Hematopoietic multipotent progenitor cell treated with erythropoietin and hydrocortisone succinate and interleukin-3 and kit ligand, for 4 days (in vitro differentiated cells): ENCODE measurements at places on chromosomes 6 and 20.

GRCh38 chr20:31835554-31835953 is 9.8 kb downstream of the FOXS1 start:
- DNase-seq = no peak

DNA sequence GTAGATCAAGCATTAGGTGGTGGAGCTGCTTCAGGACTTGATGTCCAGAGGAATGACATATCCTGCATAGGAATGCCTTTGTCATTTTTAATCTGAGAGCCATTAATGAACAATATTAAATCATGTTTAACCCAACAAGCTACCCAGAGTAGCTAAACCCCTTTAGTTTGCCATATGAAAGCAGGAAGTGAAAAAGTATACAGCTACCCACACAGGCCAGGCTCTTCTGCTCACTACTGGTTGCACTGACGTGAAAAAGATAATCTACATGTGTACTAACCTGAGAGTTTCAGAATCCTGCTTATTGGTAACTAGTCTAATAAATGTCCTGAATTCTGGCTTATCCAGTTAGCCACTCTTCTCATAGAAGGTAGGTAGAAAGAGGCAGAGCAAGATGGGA is 19.9 kb downstream of the GLYATL3 start:
- no peak for DNase-seq

- DNase-seq = peak; percentile 37
Observed at GRCh38 chr6:134177753-134178160, 125.3 kb upstream of the SLC2A12 start.

GRCh38 chr20:48201188-48201587 is 415.9 kb upstream of the SULF2 start:
- no peak for DNase-seq

GRCh38 chr6:21321076-21321475 is 272.5 kb upstream of the SOX4 start:
- DNase-seq = no peak

GRCh38 chr6:4412488-4412887 is 277.1 kb upstream of the ECI2 start:
- no peak for DNase-seq

DNA sequence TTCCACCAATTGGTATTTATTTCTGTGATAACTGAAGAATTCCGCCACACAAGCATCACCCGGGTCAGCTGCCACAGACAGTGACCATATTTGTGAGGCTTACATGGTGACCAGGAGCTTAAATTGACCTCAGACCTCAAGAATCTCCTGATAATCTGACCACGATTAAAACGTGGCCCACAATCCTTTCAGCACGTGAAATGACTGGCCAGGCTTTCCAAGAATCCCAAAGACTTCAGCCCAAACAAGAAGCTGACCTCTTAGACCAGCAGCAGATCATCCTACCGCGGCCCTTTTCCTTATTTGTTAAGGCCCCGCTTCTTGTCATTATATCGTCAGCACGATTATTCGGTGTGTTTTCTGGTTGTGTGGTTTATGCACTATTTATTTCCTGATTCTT is 45.6 kb upstream of the CD93 start:
- no peak for DNase-seq

GRCh38 chr20:45924391-45925261 is 9.9 kb upstream of the PCIF1 start:
- DNase-seq = no peak

DNA sequence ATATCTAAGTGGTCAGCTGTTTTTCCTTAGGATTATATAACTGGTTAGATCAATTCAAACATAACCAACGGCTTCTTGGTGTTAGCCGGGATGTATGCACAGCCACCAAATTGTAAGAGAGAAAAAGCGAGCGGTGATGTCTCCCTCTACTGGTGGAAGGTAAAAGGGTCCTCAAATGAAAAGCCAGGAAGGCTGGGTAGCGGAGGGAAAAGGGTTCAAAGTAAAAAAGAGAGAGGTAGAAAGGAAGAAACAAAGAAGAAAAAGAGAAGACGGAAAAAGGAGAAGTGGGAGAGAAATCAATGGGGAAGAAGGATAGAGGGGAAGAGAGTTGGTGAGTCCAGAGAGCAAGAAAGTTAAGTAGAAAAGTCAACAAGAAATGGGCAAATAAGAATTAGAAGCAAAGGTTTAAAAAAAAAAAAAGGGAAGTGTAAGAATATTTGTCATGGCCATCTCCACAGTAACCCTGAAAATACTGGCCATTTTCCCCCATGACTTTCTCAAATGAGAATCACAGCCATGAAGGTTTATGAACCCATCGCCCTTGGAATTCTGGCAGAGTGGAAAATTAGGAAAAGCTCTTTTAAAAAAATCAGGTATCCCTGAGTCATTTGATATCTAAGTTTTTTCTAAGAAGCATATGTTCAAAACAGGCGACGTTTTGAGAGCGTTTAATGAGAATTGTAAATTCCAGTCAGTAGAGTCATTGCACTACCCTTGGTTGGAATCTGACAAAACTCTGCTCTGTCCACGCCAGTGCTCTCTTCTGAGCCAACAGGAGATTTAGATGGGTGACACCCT is 155.6 kb upstream of the SNX9 start:
- peak; percentile 87 for DNase-seq

- DNase-seq = no peak
Observed at GRCh38 chr6:148208298-148208697, 134.3 kb upstream of the SASH1 start.

DNA sequence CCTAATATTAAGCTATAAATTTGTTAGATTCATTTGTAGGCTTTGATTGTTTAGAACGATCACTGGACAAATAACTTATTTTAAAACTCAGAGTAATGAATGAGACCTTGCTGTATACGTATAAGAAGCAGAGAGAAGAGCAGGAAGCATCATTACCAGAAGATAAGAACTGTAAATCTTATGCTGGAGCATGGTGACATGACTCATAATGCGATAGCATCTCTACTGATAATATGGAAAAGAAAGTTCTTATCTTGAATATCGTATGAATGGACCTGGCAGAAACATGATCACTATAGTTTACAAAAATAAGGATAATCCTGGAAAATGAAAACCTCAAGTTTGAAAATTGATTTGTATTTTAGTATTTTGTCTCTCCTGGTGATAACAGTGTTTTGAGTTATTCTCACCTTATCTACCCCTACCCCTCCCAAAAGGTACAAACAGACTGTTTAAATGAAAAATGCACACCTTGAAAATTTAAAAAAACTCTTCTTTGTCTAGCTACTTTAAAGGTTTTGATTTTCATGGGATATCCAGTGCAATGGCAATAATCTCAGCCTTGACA is 2.0 kb upstream of the ZSCAN26 start:
- peak; percentile 47 for DNase-seq

DNA sequence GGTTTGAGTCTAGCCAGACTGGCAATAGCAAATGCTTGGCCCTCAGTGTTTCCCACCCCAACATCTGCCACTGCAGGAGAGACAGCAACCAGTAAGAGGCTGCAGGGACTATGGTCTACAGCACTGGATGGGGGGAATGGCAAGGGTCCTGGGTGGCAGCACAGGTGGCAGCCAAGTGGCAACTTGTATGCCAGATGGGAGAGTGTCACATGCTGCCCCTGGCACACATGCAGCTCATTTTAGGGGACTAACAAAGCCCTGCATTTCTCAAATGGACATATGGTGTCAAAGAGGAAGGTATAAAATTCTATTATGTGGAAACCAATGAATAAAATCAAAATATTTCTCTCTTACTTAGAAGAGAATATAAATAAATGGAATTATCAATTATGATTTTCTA is 298.7 kb upstream of the MARCKS start:
- DNase-seq = no peak

DNA sequence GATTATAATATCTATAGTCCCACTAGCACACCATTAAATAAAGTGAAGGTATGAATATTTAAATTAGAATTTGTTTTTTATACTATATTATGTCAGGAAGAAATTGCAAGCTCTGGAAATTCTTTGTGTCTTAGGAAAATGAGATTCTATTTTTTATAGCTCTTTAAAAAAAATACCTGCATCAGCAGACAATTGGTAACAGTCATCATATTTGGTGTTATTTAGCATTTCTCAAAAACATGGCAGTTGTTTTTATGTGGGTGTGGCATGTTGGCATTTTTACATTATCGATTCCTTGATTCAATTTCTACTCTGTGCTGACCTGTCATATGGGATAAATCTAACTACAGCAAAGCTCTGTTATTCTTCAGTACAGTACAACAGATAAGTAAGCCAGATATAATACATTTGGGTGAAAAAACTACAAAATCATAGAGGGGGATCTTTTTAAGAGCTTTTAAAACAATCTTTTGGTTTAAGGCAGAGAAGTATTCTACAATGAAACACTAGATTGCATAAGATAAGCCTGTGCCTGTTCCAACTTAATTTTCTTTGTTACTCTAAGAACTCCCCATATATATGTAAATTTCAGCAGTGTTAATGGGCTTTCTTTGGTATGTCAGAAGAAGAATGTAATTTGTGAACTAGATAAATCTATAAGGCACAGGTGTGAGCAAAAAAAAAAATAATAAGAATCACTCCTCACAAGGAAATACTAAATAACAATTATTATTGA is 71.5 kb downstream of the LAMA2 start:
- DNase-seq = no peak

- no peak for DNase-seq
Observed at GRCh38 chr6:73642530-73642929, 11.3 kb downstream of the SLC17A5 start.

DNA sequence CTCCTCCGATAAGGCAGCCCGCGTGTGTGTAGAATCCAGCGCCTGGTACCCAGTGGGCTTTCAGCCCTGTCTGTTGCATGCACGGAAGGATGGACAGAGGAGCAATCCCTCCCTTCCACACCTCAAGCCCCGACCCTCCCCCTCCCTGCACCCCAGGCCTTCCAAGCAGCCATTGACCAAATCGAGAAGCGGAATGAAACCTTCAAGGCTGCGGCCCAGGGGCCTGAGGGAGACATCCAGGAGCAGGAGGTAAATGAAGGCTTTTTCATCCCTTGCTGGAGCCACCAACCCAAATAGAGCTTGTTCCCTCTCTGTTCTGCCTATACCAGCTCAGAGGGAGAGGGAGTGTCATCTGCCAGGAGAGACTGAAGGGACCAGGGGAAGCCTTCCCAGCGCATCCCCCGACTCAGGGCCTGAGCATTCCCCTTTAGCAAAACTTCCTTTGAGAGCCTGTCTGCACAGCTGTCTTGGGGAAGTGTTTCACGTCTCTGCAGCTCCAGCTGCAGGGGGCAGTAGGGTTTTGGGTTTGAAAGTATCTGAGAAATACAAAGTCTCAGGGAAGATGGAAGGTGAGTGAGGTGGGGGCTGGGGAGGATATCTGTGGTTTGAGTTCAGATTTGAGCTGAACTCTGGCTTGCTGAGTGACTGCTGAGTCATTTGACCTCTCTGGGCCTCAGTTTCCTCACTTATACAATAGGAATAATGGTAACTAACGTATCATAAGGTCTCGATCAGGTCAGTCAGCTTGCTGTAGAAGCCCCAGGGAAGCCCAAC is 16.1 kb downstream of the FGD2 start:
- DNase-seq = peak; percentile 88

- DNase-seq = no peak
Observed at GRCh38 chr6:14543971-14544585, 426.5 kb downstream of the CD83 start.

GRCh38 chr6:100465701-100466409 is 1.1 kb upstream of the SIM1 start:
- DNase-seq = no peak

- no peak for DNase-seq
Observed at GRCh38 chr6:156543431-156543830, 233.7 kb upstream of the ARID1B start.

- DNase-seq = peak; percentile 89
Observed at GRCh38 chr20:36886859-36887751, 11.2 kb downstream of the TLDC2 start.

GRCh38 chr6:74851596-74851995 is 354.3 kb downstream of the COL12A1 start:
- DNase-seq = no peak

GRCh38 chr6:102848796-102849195 is 1455.3 kb downstream of the GRIK2 start:
- no peak for DNase-seq

DNA sequence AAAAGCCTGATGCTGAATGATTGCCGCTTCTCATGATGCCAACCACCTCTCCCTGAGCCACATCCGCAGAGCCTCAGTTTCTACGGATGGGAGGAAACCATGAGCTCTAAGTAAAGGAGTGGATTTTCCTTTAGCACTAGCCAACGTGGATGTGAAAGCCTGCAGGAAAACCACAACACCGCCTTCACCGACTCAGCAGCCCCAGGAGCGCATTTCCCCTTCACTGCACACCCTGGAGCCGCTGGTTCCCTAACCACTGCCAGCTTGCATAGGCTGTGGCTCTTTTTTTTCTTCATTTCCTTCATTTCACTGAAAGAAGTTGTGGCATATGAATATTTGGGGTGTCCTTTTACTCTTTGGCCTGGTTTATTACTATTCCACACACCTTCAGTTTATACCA is 50.5 kb upstream of the SSTR4 start:
- DNase-seq = peak; percentile 68

GRCh38 chr6:34664256-34664971 is 32.2 kb downstream of the ILRUN start:
- DNase-seq = peak; percentile 87

GRCh38 chr6:81820980-81821379 is 68.5 kb upstream of the TENT5A start:
- no peak for DNase-seq

GRCh38 chr6:138480279-138480949 is 18.9 kb downstream of the NHSL1 start:
- no peak for DNase-seq

DNA sequence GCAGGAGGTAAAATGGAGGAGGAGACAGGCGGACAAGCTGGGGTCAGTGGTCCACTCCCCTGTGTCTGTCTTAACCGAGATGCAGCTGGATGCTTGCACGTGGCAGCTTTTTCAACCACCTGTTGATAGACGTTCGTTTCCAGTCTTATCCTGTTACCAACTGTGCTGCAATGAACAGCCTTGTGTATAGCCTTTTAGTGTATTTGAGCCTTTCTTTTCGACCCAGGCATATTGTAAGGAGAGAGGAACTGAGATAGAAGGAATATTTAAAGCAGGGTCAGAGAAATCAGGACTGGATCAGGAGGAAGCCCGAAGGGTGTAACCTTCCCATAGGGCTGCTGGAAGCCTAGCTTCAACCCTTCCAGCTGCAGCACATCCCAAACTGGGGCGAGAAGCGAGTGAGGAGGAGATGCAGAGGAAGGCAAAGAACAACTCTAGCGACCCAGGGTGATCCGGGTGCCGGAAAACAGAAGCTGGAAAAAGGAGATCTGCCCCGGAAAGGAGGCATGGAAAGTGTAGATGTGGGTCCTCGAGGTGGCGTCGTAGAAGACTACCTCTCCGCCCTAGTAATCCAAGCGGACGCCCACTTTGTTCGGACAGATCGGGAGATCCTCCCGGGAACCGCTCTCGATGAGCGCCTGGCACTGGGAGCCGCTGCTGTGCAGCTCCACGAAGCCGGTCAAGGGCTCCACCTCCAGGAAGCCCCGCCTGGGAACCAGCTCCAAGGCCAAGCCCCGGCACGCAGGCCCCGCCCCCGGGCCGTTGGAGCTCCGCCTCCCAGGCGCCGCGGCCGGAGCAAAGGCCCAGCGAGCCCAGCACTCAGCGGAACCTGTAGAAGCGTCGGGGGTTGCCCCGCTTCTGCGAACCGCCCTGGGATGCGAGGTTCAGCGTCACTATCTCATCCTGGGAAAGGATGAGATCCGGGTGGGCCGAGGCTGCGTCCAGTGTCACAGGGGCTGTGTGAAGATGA is 11.2 kb downstream of the TRIM31 start:
- DNase-seq = peak; percentile 85
